ENCODE measurements at places on chromosomes 7 and 10.

DNA sequence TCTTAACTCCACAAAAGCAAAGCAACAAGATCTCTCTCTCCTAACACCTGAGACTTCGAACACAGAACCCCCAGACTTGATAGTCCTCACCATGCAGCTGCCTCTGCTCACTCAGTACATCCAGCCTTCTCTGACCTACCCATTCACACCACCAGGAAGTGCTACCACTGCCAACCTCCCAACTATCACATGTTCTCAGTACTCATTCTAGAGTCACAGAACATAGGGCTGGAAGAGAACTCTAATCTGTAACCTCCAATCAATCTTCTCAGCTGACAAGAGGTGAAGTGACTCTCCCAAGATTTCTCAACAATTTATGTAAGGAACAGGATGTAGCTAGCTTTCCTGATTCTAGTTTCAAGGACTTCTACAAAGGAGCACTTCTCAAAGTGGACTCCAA, 3.8 kb downstream of the NUDCD3 start:
- DNase-seq = no peak

GRCh38 chr7:11570922-11571550, 261.0 kb downstream of the THSD7A start:
- DNase-seq = no peak

- no peak for DNase-seq
Measured at GRCh38 chr10:83801983-83802382, 337.3 kb upstream of the GHITM start.

DNA sequence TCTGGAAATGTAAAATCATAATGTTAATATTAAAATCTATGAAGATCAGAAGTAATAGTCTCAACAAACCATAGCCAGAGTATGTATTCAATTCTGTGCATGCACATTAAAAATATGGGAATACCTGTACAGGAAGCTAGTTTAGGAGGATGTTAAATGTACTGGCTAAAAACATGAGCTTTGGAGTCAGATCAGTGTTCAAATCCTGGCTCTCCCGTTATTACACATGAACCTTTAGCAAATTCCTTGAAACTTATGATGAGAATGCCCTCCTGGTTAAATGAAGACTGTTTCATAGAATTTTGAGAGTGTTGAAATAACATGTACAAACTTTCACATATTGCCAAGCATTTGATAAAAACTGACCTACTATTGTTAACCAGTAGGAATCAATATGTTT, 4.6 kb downstream of the ARL4A start:
- no peak for DNase-seq

DNA sequence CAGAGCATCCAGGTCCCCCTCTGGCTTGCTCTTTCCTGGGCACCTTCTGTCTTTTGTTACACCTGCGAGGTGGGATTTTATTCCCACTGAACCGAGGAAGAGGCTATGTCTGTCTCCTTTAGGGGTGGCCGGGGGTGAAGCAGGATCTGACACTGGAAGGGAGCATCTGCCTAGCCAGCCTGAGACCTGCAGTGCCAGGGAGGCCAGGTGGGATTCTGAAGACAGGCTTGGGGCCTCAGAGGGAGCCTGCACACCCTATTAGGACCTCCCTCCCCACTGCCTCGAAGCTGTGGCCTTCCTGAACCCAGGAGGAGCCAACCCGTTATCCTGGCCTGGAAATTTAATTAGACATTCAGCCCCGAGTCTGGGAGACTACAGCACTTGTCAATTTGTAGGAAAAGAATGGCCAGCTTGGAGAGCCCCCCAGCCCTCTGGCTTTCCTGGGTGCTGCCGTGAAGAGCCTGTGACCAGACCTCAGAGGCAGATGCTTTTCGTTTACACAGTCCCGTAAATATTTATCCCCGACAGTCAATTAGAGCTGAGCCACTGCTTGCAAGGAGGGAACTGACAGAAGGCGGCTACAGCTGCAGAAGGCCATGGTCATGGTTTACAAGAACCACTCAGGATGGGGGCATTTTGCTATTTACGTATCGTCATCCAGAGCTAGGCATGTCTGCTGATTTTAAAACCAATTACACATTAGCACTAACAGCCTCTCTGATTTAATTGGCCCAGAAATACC, 19.7 kb downstream of the CHAT start:
- DNase-seq = no peak

DNA sequence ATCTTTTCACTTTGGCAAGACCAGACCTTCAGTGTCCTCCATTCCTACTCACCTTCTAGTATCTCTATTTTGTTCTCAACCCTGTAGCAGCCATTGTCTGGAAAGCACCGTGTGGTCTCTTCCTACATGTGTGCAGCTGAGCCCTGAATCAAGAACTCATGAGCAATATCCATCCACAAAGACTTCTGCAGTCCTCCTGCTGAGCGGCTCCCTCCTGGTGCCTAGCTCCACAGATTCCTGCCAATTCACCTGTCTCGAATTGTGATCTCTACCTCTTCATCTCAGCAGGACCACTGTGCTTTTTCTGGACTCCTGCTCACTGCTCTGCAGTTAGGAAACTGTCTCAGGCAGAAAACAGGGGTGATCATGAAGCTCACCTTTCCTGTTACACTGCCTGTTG, 118.8 kb downstream of the RELN start:
- no peak for DNase-seq

Measured in stimulated activated CD4-positive, alpha-beta T cell treated with anti-CD3 and anti-CD28 coated beads, Interleukin-12 subunit alpha, Interleukin-12 subunit beta, amount 100 ng/mL, for 24 hours (primary cell).